Ascending aorta (tissue), 2 donors: ENCODE measurements at places on chromosomes 3 and 15.
A peak's percentile ranks its signal among the peaks of the same experiment; 100 is the strongest.

DNA sequence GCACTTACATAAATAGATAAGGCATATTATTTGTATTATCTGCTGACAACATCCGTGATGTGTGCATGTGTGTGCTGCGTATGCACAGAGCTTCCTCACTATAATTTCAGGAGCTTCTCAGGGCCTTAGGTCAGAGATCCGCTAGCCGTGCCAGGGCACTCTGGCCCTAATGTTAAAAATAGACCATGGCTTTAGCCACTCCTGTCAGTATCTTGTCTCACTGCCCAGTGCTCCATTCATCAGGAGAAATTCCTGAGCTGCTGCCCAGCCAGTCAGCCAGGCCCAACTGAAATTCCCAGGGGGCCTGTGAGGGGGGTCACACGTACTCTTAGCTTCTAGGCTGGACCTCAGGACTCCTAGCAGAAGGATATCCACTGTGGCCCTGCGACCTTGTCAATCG lies 70.0 kb upstream of the ABHD2 start:
- H3K36me3 ChIP-seq = no peaks in the 10 kb centered on the region
- peak; percentile 93 for DNase-seq
- no peaks in the 10 kb centered on the region for H3K27me3 ChIP-seq
- peaks cover 57% of the 10 kb centered on the region for H3K4me1 ChIP-seq
- peak overlapping the region; percentile 96 for H3K27ac ChIP-seq
- H3K4me3 ChIP-seq = peak overlapping the region; percentile 36

DNA sequence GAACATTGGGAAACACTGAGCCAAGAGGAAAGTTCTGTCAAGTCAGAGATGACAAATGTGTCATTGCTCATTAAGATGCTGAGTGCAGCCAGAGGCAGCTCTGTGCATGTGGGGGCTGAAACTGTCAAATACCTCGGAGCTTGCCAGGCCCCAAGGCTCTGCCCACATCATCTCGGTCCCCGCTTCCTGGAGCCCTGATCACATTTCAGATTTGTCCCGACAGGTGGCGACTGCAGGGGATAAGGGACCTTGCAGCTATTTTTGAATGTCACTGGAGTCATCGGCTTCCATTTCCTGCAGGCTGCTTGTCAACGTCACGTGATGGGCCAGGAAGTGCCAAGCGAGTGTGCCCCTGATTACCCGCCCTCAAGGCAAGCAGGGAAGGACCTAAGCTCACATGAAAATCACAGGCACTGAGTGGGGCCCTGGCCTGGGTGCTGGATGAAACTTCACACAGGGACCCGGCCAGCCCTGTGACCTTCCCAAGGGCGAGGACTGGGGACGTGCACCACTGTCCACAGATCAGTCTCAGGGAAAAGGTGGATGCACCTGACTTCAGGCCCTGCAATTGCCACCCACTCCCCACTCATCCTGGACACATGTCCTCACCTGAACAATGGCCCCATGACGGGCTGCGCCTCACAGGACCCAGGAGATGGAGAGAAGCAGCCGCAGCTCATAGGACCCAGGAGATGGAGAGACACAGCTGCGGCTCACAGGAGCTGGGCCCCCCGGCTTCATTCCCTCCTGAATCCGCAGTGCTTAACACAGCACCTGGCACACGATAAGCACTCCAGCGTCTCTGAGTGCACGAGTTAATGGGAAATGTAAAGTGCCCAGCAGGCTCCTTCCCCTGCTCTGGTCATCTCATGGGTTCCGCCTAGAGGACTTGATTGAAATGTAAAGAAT lies 73.4 kb downstream of the NUP210 start:
- no peaks in the 10 kb centered on the region for H3K27me3 ChIP-seq
- DNase-seq = no peak
- H3K4me1 ChIP-seq = no peaks in the 10 kb centered on the region
- no peak overlapping the region for H3K27ac ChIP-seq

DNA sequence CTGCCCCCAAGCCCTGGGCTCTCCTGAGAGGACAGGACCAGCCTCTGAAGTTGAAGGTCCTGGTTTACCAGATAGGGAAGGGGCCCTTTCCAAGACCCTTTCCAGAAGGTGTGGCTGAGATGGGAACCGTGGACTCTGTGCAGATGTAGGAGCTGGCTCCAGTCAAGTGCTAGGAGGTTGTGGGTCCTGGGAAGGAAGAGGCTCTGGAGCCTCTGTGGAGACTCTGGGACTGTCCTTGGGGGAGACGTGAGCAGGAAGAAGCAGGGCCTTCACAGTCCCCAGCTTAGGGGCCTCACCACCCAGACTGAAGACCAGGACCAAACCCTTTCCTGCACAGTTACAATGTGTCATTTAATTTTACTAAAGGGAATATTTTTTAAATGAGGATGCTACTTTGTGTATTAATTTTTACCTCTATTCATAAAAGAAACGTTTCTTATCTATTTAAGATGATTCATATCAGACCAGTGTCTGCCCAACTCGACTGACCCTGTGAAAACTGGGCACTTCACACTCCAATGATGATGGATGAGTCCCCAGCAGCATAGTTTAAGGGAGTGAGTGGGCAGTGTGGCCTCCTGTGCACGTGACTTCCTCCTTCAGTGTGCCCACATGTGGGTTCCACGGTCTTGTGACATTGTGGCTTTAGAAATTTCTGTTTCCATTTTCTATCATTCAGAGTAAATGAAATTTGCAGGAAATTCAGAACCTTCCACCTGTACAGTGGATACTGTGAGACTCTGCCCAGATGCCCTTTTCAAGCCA lies 10.9 kb downstream of the CCR5AS start:
- H3K4me3 ChIP-seq = no peak overlapping the region
- no peak for DNase-seq
- no peaks in the 10 kb centered on the region for H3K4me1 ChIP-seq

DNA sequence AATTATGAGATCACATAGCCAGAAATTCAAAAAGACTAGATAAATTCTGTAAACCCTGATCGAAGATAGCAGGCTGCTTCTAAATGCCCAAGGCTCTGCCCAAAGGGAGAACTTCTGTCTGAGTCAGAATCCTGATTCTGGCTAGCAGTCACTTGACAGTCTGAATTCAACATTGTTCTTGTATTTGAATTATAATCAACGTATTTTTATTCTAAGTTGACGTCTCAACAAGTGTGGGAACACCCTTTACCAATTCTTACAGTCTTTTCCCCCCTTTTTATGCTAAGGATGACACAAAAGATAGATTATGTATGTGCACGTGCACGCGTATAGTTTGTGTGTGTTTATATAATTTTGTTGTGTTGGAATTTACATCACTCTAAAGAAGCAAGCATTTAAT lies 552.8 kb downstream of the NAALADL2 start:
- no peak overlapping the region for H3K27ac ChIP-seq
- DNase-seq = no peak
- no peaks in the 10 kb centered on the region for H3K4me1 ChIP-seq
- H3K4me3 ChIP-seq = no peak overlapping the region
- H3K27me3 ChIP-seq = no peaks in the 10 kb centered on the region
